Substantia nigra (tissue), 51 donors: ENCODE measurements at places on chromosomes 5 and 9.

DNA sequence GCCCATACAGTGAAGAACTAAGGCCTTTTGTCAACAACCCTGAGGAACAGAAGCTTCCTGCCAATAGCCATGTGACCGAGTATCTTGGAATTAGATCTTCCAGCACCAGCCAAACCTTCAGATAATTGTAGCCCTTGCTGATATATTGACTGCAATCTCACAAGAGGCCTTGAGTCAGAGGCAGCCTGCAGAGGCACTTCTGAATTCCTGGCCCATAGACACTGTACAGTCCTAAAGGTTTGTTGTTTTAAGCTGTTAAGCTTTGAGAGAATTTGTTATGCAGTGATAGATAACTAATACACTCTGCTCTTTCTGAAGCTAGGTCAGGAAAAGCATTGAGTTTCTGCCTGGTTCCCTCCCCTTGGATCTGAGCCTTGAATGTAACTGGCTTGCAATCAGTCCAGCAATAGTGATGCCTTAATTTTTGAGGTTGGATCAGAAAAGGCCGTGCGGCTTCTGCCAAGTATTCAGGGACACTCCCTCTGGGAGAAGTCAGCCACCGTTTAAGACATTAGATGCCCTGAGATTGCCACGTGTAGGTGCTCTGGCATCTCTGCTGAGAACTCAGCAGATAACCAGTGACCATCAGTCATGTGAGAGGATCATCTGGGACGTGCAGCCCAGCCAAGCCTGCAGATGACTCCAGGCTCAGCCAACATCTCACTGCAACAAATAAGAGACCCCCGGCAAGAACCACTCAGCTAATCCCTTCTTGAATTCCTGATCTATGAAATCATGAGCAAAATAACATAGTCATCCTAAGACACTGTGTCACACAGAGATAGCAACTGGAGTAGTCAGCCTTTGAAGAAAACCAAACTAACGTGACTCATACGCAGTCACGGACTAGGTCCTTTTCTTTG, 126.8 kb upstream of the STC2 start:
- no peak for DNase-seq

GRCh38 chr5:176491101-176491502, 42.9 kb downstream of the FAF2 start:
- no peak for DNase-seq

GRCh38 chr5:154836225-154836624, 14.2 kb downstream of the FAXDC2 start:
- DNase-seq: no peak

GRCh38 chr5:75381456-75381855, 44.4 kb downstream of the HMGCR start:
- no peak for DNase-seq

DNA sequence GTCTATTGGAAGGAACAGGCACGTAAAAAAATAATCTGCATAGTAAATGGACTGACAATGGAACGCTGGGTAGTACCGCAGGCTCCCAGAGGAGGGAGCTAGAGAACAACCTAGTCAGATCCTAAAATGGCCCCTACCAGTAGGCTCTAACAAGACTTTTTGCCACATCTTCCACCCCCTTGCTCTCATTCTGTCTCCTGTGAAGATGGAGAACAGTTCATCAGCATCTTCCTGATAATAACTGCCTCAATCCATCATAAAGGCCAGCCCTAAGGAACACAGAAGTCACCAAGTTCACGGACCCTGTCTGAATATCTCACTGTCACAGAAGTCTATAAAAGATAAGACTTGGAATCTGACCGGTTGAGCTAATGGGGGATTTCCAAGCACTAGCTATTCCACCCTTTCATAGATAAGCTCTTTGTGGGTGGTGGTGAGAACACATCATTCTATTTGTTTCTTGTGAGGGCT, 133.4 kb downstream of the SLC1A3 start:
- peak; percentile 8 for DNase-seq

DNA sequence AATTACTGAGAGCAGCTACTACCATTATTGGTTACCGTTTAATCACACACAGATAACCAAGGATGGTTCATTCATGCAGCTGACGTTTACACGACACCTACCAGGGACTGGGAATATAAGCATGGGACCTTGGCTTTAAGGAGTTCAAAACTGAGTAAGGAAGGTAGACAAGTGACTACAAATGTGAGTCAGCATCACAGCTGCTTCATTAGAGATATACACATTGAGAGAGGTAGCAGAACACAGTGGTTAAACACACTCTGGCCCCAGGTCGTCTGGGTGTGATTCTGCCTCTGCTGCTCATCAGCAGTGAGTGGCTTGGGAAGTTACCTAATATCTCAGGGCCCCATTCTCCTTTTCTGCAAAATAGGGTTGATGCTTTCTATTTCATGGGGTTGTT, 268.6 kb downstream of the NR3C1 start:
- no peak for DNase-seq

DNA sequence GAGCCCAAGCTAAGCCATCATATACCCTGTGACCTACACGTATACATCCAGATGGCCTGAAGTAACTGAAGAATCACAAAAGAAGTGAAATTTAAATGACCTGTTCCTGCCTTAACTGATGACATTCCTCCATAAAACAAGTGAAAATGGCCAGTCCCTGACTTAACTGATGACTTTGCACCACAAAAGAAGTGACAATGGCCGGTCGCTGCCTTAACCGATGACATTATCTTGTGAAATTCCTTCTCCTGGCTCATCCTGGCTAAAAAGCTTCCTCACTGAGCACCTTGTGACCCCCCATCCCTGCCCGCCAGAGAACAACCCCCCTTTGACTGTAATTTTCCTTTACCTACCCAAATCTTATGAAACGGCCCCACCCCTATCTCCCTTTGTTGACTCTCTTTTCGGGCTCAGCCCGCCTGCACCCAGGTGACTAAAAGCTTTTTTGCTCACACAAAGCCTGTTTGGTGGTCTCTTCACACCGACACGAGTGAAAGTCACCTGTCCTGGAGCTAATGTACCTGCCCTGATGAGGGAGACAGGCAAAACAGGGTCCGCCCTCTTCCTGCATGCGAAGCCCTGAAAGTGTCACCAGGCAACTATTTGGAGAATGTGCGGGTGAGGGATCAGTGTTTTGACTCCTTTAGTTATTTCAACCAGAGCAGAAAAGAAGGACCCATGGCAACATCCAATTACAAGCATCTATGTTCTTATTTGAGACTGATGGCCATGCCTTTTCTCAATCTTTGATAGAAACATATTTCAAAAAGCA, 266.1 kb downstream of the SMARCA2 start:
- no peak for DNase-seq

DNA sequence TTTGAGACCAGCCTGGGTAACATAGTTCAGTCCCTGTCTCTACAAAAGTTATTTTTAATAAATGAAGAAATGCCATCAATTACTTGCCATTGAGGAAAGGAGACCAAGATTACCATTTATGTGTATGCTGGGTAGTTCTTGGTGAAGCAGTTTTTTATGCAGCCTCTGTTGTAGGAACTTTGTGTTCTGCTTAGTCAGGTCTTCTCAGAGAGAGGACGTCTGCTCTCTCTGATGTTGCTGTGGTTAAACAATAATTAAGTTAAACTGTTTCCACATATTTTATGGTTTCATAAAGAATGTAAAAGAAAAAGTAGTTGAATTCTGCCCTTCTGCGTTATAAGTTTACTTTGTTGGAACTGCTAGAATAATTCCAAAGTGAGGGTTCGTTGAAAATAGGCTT, 210.5 kb downstream of the KDM4C start:
- no peak for DNase-seq

DNA sequence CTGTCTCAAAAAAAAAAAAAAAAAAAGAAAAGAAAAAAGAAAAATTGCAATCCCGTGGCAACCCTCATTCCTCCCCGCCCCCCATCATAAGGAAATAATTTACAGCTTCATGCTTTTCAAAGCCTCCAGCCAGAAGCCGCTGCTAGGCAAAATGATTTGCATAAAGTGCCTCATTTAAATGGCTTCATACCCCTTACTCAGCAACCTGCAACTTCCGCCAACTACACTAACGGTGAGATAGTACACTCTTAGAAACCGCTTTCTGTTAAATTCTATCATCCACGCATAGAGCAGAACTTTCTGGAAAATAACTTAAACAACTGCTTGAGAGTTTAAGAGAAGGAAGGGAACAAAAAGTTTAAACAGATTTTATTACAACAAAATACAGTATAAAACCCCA, 17.8 kb downstream of the SERINC5 start:
- DNase-seq: no peak

- no peak for DNase-seq
Observed at GRCh38 chr5:57896576-57896975, 414.0 kb upstream of the ACTBL2 start.

GRCh38 chr5:11962122-11962521, 57.9 kb upstream of the CTNND2 start:
- DNase-seq: no peak

DNA sequence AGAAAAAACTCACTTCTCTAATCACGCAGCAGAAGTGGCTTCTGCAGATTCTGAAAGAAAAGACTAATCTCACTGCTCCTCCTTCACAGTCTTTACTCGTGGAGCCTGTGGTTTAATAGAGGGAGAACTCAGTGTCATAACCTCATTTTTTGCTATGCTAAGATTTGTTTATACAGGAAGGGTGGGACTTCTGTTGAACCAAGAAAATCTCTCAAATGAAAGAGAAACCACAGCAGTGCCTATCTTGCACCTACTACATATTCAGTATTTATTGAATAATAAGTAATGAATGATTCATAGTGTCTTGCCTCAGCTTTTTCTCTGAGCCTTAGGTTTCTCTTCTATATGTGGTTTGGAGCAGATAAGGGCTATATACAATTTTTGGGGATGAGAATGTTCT, 136.1 kb upstream of the DMAC1 start:
- DNase-seq: no peak

- no peak for DNase-seq
Observed at GRCh38 chr5:73607228-73607627, 18.8 kb upstream of the ARHGEF28 start.

GRCh38 chr5:172605466-172605865, 35.6 kb upstream of the NEURL1B start:
- no peak for DNase-seq

DNA sequence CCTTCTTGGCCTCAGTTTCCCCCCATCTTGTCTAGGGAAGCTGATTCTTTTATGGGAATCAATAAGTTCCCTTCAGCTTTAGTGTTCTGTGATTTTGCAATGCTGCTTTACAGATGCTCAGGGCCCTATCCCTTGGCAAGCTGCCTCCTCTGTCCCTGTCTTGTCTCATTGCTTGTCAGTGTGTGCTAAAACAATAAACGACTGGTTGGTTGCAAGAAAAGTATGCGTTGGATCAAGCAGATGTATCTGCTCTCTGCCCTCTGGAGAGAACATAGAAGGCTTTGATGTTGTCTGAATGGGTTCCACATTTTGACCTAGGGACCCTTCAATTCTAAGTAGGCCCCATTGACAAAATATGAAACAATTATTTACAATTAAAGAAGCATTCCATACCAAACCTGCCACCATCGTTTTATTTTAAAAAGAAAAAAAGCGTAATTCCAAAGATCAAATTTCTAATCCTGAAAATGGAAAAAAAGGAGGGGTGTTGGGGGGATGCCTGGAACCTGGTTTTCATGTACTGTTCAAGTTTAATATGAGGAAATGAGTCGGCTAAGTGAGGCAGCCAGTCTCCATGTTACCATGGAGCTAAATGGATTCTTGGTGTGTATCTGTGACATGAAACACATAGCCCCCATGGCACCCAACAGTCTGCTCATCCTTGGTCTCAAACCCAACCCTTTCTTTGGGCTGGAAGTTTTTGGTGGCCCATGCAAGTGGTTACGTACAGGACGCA, 31.2 kb upstream of the TARS1 start:
- DNase-seq: no peak

- DNase-seq: no peak
Observed at GRCh38 chr5:180082633-180083420, 11.3 kb upstream of the RNF130 start.

- DNase-seq: no peak
Observed at GRCh38 chr5:109703829-109704228, 14.1 kb downstream of the MAN2A1 start.

- no peak for DNase-seq
Observed at GRCh38 chr5:86737579-86737978, 119.8 kb downstream of the COX7C start.

- DNase-seq: no peak
Observed at GRCh38 chr5:1568201-1568979, 44.6 kb upstream of the LPCAT1 start.

DNA sequence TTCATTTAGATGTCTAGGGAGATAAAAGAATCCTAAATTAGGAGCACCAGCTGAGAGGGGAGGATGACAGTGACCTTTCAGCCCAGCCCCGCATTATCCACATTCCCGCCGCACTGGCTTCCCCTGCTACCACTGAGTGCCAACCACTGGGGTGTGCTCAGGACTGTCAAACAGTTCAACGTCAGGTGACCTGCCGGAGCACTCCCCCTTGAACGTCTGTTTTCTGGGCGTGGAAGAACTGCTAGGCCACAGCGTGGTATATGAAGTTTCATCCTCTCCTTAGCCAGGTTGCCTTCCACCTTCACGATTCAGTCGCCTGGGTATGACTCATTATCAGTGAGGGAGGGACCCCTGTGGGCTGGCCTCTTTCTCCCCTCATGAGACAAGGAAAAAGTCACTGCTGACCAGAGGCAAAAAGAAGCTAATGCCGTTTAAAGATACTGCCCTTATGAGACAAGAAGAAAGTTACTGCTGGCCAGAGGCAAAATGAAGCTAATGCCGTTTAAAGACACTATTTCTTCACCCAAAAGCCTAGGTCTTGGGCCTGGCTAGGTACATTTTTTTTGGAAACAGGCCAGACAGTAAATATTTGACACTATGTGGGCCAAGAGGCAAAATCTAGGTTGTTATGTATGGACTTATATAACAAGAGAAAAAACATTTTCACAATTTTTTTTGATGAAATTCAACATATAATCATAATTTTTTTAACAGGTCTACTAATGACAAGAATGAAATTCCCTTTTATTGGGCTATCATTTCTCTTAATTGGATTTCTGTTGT, 4.6 kb downstream of the NMRK1 start:
- no peak for DNase-seq

DNA sequence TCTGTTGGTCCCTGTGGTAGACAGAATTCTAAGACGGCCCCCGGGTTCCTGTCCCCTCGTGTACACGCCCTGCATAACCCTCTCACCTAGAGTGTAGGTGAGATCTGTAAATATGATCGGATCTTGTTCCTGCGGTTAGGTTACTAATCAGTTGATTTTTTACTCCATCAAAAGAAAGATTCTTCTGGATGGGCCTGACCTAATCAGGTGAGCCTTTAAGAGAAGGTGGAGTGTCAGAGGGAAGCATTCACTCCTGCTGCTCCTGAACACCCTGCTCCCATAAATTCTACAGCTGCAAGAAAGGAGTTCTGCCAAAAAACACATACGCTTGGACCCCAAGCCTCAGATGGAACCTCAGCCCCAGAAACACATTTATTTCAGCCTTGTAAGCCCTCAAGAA, 15.6 kb upstream of the FUBP3 start:
- DNase-seq: no peak

GRCh38 chr9:125460346-125460745, 198.7 kb downstream of the GAPVD1 start:
- no peak for DNase-seq
